ENCODE measurements at places on chromosomes 7 and 10. TPM values are rescaled to one million over a fixed set of nuclear protein-coding genes. Genes with fewer than 3 reads are reported as not detected.

DNA sequence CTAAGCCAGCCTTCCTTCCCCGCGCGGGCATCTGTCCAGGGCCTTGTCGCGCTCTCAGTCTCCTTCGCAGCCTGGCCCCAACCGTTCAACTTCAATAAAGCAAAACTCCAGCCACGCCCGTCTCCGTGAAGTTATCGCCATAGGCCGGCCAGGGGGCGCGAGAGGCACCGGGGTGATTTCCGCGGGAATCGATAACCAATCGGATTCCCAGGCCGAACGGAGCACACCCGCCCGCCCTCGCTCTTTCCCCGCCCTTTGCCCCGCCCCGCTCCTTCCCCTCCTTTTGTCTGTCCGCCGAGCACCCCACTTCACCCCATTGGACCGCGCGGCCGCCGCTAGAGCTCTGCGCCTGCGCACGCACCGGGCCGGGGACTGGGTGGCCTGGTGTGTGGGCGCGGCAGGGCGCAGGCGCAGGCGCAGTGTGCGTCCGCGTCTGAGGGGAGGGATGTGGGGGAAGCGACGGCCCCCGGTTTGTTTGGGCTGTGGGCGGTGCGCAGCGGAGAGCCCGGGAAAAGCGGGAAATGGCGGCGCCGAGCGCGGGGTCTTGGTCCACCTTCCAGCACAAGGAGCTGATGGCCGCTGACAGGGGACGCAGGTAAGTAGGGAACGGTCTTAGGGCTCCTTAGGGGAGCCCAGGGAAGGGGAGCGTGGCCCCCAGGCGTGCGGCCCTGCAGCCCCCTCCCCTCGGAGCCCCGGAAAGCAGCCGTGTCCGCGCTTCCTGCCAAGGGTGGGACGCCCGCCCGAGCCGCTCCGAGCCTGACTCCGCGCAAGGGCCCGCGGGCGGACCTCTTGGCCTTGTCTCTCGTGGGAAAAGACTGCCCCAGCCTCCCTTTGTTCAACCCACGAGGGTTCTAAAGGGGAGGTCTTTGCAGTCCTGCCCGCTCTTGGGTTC, at the start of gene CASP2:
TSS of gene CASP2 (plus strand) at position 417 of the 892 bp plus-strand sequence. CDS start at position 522, 105 bp downstream.
- H3K4me3 ChIP-seq: peak within 1 kb of the TSS; percentile 87
- no peaks in the 10 kb centered on the region for H3K27me3 ChIP-seq
- H3K4me1 ChIP-seq: peaks cover 24% of the 10 kb centered on the region

DNA sequence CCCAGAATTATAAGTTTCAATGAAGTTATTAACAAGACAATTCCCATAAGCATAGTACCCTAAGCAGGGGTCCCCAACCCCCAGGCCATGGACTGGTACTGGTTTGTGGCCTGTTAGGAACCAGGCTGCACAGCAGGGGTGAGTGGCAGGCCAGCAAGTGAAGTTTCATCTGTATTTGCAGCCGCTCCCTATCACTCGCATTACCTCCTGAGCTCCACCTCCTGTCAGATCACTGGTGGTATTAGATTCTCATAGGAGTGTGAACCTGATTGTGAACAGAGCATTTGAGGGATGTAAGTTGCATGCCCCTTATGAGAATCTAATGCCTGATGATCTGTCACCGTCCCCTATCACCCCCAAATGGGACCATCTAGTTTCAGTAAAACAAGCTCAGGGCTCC, 36.0 kb upstream of the KIAA1217 start:
- no peak overlapping the region for H3K4me3 ChIP-seq
- H3K4me1 ChIP-seq: no peaks in the 10 kb centered on the region
- DNase-seq: no peak
- H3K27ac ChIP-seq: no peak overlapping the region
- H3K27me3 ChIP-seq: no peaks in the 10 kb centered on the region

GRCh38 chr7:84912993-84913635, 273.7 kb downstream of the SEMA3D start:
- DNase-seq: peak; percentile 60
- no peaks in the 10 kb centered on the region for H3K27me3 ChIP-seq
- peak overlapping the region; percentile 18 for H3K27ac ChIP-seq
- no peaks in the 10 kb centered on the region for H3K36me3 ChIP-seq

DNA sequence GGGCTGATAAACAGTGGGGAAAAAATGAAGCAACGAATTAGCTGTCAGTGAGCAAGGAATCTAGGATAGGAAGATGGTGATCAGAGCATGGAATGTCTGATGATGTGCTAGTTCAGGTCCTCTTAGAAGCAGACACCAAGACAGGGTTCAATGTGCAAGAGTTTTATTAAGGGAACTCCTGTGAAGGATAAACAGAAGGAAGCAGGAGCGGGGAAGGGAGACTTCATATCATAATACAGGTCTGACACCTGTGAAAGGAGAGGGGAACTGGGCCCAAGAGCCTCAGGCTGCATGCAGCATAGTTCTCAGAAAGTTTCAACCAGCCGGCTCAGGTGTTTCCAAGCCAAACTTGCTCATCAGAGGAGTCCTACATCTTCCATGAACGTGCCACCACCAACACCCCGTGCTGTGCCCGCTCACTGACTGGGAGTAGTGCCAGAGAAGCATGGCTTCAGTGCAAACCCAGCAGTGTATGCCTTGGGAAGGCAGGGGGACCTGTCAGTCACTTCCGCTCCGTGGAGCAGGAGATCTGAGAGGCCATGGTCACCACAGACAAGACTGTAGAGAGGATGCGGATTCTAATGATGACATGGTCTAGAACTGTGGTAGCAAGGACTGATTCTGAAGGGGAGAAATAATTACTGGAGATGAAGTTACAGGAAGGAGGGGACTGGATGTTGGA, 45.8 kb downstream of the ZNF800 start:
- H3K4me1 ChIP-seq: peaks cover 8% of the 10 kb centered on the region
- H3K36me3 ChIP-seq: peaks cover 4% of the 10 kb centered on the region
- H3K27ac ChIP-seq: no peak overlapping the region
- no peak overlapping the region for H3K4me3 ChIP-seq

- DNase-seq: no peak
- no peak overlapping the region for H3K4me3 ChIP-seq
- no peaks in the 10 kb centered on the region for H3K36me3 ChIP-seq
- no peaks in the 10 kb centered on the region for H3K27me3 ChIP-seq
- H3K4me1 ChIP-seq: peaks cover 5% of the 10 kb centered on the region
- no peak overlapping the region for H3K27ac ChIP-seq
Observed at GRCh38 chr10:60992636-60993035, 48.7 kb upstream of the RHOBTB1 start.

- H3K27ac ChIP-seq: no peak overlapping the region
- H3K36me3 ChIP-seq: no peaks in the 10 kb centered on the region
- DNase-seq: no peak
- no peaks in the 10 kb centered on the region for H3K4me1 ChIP-seq
- H3K27me3 ChIP-seq: peaks cover 66% of the 10 kb centered on the region
Observed at GRCh38 chr7:128113839-128114238, 82.6 kb upstream of the LRRC4 start.

- H3K4me3 ChIP-seq: no peak overlapping the region
- H3K36me3 ChIP-seq: no peaks in the 10 kb centered on the region
- no peaks in the 10 kb centered on the region for H3K27me3 ChIP-seq
Observed at GRCh38 chr7:144873316-144873845, 37.5 kb upstream of the TPK1 start.

DNA sequence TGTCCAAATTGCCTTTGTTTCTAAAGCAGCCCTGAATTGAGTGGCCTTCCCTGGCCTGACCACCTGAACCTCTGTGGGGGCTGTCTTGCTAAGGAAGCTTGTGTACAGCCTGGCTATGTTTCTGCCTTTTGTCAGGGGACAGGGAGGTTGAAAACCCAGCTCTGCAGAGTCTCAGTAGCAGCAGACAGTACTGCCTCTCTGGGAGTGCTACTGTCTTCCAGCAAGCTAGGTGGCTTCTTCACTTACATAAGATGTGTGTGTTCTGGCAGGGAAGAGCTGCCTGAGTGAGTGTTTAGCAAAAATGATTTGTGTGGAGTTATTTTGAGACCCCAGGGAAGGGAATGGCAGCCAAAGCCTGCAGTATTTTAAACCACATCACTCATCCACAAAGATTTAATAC, 57.4 kb downstream of the LRRC4 start:
- H3K27me3 ChIP-seq: no peaks in the 10 kb centered on the region
- H3K4me3 ChIP-seq: no peak overlapping the region
- H3K36me3 ChIP-seq: peaks cover 49% of the 10 kb centered on the region
- no peak overlapping the region for H3K27ac ChIP-seq
- H3K4me1 ChIP-seq: no peaks in the 10 kb centered on the region
- DNase-seq: no peak

FKBP6 gene
- not detected for total RNA-seq

ANKRD7 gene
- total RNA-seq: not detected
